ENCODE measurements at places on chromosomes 7 and 10.

DNA sequence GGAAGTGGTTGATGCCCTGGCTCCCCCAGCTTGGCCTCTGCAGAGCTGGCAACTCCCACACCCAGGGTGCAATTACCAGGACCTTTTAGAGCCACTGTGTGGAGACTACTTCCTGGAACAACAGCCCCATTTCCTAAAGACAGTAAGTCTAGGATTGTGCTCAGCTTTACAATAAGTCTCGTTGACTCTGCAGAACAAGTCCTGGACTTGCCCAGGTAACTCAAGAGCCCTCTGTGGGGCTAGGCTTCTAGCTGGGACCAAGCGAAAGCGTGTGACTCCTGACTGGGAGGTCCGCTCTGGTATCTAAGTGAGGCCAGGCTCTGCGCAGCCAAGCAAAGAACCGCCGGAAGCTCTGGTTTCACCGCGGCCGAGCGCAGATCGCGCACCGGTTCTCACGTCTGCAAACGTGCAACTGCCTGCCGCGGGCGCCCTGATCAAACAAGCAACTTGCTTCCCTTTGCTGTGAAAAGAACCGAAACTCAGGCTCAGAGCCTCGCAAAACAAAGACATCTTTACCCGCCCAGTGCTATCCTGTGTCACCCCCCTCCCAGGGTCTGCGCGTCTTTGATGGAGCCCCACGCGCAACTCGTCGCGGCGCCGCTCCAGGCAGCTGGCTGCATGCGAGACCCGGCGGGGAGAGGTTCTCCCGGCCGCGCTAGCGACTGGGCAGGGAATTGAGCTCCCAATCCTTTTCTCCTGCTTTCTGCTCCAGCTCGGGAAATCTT is 4.4 kb upstream of the PDLIM1 start:
- DNase-seq: peak; percentile 52

DNA sequence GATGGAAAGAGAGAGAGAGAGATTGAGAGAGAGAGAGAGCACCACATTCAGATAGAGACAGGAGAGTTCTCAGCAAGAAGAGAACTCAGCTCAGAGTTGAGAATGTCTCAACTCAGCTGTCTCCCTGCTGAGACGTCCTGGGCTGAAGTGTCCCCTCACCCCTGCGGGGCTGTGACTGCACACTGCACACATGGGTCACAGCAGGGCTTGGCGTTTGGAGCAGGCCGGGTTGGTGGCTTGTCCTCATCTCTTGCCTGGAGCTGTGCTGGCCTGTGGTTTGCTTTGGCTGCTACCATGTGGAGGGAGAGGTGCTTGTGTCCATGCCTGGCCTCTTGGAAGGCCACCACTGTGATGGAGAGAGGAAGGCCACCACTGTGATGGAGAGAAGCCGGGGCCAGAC is 167.9 kb downstream of the RNF216 start:
- no peak for DNase-seq

DNA sequence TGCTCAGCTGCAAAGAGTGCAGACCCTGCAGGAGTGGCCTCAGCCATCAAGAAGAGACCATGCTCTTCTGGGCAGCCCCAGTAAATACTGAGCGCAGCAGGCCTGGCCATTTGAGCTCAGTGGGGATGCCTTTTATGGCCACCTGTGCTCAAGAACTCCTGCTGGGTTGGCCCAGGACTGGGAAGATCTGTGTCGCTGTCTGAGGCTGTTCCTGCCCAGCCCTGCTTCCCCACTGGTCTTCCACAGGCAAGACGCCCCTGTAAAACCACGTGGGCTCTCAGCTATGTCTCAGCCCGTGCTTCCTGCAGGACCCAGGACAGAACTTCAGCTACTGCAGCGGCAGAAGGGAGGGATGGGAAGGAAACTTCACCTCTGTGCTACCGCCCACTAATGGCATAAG is 10.5 kb upstream of the PPIF start:
- no peak for DNase-seq

DNA sequence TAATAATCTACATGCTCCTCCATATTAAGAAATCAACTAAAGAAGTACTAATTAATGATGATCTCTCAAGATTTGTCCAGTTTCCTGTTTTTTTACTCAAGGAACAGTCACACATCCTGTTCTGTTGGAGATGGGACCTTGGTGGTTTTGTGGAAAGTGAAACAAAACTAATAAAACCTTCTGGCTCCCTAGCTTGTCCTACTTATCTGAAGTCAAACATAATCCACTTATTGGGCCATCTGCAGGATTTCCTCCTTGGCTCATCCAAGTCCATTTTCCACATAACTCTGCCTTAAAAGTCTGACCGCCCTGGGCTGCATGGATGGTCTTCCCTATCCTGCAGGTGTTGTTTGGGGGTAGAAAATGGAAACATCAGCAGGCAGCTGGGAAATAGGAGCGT is 39.4 kb upstream of the TARP start:
- no peak for DNase-seq

DNA sequence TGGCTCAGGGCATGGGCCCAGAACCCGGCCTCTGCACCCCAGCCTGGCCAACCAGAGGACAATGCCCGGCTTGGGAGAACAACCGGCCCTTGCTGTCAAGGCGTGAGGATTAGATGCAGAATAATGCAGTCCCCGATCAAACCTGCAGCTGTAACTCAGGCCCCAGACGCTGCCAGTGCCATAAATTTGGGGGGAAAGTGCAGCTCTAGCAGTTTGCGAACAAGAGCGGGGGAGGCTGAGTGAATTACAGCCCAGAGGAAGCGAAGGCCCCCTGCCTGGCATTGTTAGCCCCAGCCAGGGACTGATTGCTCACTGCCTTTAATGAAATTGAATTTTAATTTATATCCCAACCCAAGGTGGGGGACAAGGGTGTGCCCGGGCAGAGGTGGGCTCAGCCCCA is 38.0 kb upstream of the GNA12 start:
- DNase-seq: no peak

DNA sequence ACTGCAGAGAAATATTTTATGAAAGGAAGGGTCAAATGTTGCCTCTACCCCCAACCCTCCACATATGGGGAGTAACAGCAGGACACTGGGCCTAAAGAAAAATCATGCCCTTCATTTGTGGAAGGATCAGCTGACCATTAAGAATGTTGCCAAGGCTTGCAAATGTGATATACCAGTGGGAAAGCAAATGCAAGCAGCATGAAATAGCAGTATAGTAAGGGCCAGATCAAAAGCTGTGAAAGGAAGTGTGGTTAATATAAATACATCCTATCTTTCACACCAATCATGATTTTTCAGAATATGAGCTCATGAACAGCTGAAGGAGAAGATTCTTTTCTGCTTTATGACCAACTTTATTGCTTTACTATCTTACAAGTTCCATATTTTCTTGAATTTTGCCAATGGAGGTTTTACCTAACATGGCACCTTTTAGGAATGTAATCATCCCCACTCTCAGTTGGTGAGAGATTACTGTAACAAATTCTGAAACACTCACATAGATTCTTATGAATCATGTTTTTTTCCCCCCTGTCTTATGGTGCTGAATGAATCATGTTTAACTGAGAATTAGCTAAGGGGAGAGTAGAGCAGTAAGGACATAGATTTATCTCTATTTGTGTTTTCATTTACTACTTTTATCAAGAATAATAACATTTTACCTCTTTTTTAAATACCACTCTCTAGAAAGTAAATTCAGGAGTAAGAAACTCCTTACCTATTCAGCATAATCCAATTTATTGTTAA is 12.1 kb upstream of the ATAD1 start:
- no peak for DNase-seq

DNA sequence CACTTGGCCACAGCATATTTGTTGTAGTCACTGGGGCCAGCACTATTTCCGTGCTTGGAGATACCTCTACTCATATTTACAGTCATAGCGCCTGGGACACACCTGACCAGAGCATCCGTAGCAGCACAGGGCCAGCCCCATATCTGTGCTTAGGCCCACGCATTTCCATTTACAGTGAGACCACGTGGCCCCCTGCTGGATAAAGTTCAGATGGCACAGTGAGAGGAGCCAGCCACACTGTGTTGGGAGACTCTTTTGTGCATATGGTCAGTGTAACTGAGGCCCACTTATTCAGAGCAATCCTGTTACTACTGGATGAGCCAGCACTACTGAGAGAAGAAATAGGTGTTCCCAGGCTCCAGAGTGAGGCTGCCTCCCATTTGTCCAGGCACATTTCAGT is 455.3 kb downstream of the REEP3 start:
- DNase-seq: peak; percentile 32

- DNase-seq: peak; percentile 69
These were observed 225.9 kb downstream of the WDR11 start for GRCh38 chr10:121076776-121077715.

GRCh38 chr7:151869968-151870918 is 6.7 kb downstream of the PRKAG2 start:
- no peak for DNase-seq

DNA sequence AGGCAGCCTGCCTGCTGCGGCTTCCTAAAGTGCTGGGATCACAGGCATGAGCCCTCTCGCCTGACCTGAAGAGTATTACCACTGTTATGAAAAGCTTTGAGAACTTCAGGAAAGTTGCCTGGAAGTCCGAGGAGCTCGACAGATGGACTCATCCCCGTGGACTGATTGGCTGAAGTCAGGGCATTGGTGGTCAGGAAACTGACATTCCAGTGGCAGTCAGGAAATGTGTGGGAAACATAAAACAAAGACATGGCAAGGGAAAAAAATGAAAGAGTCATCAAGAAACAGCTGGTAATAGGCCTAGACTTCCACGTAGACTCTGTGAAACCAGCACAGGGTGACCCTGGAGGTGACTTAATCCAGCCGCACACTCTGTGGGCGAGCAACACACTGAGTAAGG is 123.3 kb downstream of the CDH23 start:
- DNase-seq: peak; percentile 6

GRCh38 chr10:127034790-127035189 is 129.6 kb downstream of the DOCK1 start:
- no peak for DNase-seq

GRCh38 chr10:1057106-1057657 is 997 bp downstream of the WDR37 start:
- DNase-seq: no peak

DNA sequence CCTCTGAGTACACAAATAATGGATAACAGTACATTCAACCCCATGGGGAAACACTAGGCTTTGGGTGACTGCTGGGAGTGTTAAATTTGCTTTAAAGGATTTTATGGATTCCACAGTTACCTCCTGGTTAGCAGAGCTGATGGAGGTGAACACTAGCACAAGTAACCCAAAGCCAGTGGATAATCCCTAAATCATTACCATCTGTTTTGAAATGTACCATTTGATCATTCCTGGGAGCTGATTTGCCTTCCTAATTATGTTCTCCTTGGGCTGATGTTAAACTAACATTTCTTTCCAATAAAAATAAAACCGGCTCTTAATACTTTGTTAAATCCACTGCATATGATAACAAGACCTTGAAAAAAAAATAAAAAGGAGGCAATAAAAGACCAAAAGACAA is 493.9 kb downstream of the PLXNA4 start:
- DNase-seq: no peak

GRCh38 chr10:57898231-57898630 is 369.5 kb downstream of the IPMK start:
- no peak for DNase-seq

DNA sequence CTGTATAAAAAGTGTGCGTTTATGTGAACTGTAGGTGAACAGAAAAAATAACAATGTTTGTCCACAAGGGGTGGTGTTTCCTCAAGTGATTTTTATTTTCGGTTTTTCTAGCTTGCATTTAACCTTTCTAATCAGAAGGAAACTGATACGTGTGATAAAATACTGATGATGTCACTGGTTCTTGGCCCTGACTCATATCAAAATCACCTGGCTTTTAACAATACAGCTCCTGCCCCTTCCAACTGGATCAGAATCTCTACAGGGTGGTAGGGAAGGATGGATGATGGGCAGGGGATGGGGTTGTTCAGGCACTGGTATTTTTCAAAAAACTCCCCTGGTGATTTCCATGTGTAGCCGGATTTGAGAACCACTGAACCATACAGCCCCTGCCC is 10.9 kb downstream of the NPFFR1 start:
- peak; percentile 15 for DNase-seq

DNA sequence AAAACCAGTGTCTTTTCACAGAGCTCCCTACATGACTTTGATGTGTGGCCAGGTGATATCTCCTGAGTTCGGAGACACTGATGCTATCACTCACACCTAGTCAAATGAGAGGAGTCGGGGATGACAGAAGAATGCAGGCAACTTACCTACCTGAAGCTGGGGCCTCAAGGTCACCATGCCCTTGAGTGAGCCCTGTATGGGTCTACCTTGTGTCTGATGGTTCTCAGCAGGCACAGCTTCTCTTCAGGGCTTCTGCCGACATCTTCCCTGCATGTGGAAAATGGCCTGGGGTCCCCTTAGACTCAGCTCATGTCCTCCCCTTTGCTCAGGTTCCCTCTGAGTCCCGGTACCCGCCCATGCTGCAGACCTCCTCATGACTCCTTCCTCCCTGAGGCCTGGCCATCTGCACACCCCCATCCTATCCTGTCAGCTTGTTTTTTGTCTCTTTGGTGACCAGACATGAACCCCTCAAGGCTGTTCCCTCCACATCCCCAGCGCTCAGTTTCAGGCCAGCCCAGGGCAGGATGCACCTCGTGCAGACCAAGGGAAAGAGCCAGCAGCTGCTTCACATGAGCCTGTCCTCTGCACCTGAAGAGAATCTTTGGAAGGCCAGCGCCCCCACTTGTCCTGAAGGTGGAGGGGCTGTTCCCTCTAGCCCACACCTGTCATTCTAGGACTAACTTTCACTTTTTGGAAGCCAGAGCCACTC is 74.6 kb upstream of the GDF10 start:
- DNase-seq: no peak

- no peak for DNase-seq
These were observed 567.8 kb downstream of the IPMK start for GRCh38 chr10:57699944-57700343.

GRCh38 chr7:110645060-110645459 is 445.9 kb upstream of the LRRN3 start:
- DNase-seq: no peak

DNA sequence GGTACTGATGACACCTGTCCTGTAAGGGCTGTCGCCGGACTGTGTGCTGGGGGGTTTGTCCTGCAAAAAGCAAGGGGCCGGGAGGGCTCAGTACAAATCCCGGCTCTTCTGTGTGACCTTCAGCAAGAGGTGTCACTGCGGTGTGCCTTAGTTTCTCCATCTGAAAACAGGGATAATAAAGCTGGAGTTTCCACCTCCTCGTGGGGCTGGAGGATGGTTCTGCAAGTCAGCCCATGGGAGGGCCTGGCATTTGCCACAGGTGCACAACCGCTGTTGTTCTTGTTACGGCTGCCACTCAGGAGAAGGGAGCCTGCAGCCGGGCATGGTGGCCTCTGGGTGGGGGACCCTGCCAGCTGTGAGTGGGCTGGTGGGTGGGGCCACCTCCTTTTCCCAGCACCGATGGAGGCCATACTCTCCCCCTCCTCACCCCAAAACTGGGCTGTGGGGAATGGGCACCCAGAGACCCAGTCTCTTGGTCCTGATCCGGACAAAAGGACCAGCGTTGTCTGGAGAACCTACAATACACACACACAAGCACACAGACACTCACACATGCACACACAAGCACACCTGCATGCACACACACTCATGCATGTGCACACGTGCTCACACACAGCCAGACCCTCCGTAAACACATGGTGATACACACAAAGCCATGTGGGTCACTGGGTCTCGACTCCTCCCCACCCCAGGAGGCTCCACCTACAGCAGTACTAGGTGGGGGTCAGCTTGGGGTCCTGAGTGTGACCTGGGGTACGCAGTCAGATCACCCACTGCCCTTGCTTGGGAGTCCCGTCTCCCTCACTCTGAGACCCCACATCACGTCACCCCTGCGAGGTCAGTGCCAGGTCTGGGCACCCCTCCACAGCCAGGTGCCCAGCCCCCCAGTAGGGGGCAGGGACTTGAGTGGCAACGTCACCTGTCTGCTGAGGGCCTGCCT is 34.1 kb downstream of the ELFN1 start:
- DNase-seq: no peak

- DNase-seq: no peak
These were observed 35.0 kb downstream of the IQUB start for GRCh38 chr7:123499211-123499970.

Measured in AG10803 (cell line).